ENCODE measurements at places on chromosomes 6 and 20.

DNA sequence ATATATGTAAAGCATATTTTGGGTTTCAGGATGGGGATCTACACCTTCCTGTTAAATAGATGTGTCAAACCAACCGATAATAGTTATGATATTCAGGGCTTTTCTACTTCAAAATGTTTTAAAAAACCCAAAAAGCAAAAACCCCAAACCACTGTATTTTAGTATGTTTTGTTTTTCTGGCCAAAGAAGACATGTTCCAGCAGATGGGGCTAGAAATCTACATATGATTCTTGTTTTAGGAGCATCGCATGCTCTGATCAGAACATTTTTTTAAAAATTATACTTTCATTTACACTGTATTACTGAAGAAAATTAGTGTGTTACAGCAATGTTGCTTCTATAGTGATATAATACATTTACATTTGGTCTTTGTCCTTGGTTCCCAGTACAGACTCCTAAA lies 11.0 kb downstream of the RMND1 start:
- DNase-seq: no peak

- DNase-seq: peak; percentile 30
Measured at GRCh38 chr6:128641703-128642102, 121.3 kb upstream of the PTPRK start.

- DNase-seq: no peak
Measured at GRCh38 chr6:50966986-50967385, 148.3 kb downstream of the TFAP2B start.

DNA sequence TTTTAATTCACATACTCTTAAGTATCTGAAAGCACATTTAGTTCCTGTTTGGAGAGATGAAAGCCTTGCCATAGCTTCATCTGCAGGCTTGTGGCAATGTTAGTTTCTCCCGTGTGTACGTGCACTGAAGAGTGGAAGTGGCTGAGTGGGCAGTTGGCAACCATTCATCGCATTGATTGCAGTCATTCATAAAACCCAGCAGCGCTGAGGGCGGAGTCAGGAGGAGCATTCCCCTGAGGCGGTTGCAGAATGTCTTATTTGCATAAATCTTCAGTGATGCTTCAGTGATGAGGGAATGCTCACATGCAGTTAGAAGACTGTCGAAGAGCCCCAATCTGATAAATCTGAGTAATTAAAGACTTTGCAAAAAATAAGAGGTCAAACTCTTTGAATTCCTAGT lies 79.1 kb downstream of the RIMS1 start:
- no peak for DNase-seq

GRCh38 chr6:39214846-39215639 lies 14.2 kb downstream of the KCNK5 start:
- no peak for DNase-seq

DNA sequence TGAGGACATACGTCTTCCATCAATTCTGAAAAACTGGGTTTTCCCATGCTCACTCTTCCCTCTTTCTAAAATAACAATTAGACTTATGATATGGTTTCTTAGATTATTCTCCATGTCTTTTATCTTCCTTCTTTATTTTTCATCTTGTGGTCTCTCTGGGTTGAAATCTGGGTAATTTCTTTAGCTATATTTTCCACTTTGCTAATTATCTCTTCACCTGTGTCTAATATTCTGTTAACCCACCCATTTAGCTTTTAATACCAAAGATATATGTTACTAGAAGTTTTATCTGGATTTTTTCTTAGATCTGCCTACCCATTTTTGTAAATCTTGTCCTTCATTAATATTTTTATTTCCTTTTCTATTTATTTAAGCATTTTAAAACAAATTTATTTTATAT lies 121.8 kb downstream of the TENT5A start:
- DNase-seq: no peak

DNA sequence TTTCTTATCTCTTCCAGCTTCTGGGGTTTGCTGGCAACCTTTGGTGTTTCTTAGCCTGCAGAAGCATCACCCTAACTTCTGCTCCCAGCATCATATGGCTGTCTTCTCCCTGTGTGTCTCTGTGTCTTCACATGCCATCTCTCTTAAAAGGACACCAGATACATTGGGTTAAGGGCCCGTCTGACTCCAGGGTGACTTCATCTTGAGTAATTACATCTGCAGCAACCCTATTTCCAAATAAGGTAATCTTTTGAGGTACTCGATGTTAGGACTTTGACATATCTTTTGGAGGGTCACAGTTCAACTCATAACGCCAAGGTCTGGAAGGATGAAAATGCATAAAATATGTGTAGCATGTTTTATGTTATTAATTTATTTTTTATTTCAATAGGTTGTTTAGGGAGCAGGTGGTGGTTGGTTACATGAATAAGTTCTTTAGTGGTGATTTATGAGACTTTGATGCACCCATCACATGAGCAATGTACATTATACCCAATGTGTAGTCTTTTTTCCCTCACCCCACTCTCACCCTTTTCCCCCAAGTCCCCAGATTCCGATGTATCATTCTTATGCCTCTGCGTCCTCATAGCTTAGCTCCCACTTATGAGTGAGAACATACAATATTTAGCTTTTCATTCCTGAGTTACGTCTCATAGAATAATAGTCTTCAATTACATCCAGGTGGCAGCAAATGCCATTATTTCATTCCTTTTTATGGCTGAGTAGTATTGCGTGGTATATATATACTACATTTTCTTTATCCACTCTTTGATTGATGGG lies 131.1 kb downstream of the TBXT start:
- no peak for DNase-seq

Measured in fibroblast of skin of left biceps (primary cell).